ENCODE measurements at places on chromosomes 5 and 9.
A peak's percentile ranks its signal among the peaks of the same experiment; 100 is the strongest.

DNA sequence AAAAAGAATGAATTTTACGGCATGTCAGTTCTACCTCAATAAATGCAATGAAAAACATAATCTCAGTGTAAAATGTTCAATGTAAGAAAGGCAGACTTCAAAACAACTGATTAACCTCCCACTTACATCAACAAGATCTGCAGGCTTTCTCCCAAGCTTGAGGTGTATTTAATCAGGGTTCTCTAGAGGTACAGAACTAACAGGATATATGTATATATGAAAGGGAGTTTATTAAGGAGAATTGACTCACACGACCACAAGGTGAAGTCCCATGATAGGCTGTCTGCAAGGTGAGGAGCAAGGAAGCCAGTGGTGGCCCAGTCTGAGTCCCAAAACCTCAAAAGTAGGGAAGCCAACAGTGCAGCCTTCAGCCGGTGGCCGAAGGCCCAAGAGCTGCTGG lies 35.9 kb downstream of the MARCHF3 start:
- no peak for DNase-seq

GRCh38 chr5:56158331-56158960 lies 74.7 kb downstream of the ANKRD55 start:
- DNase-seq: no peak

DNA sequence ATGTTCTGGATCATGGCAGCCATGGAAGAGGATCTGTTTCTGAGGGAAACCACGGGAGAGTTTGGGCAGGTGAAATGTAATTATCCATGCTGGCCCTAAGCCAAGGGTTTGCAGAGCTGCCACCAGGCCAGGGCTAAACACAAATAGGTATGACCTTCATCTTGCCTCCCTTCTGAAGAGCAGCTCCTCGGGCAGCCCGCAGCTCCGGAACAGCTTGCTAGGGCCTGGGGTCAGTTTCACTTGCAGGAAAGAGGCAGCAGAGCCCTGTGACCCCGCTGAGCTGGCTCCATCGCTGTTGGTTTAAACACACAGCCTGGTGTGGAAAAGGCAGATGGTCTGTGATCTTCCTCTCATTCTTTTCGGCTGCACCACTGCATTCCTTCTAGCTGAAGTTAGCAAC lies 141.4 kb downstream of the TMEM38B start:
- peak; percentile 6 for DNase-seq

DNA sequence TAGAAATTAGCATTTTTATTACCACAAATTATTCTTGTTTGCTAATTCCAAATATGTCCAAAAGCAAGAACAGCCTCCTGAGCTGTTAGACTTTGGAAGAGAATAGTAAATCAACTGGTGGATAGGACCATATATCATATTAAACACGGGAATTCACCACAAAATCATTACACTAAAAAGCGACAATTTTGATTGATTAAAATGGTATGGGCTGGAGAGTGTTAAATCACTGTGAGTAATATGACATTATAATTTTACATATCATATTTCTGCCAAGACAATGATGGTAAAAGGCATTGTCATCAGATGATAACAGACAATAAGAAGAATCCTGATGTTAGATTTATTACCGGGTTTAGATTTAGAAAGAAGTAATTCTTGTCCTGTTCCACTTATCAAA lies 107.2 kb upstream of the ARRDC3 start:
- DNase-seq: no peak

- DNase-seq: no peak
These were observed 23.7 kb downstream of the IDNK start for GRCh38 chr9:83646500-83647239.

DNA sequence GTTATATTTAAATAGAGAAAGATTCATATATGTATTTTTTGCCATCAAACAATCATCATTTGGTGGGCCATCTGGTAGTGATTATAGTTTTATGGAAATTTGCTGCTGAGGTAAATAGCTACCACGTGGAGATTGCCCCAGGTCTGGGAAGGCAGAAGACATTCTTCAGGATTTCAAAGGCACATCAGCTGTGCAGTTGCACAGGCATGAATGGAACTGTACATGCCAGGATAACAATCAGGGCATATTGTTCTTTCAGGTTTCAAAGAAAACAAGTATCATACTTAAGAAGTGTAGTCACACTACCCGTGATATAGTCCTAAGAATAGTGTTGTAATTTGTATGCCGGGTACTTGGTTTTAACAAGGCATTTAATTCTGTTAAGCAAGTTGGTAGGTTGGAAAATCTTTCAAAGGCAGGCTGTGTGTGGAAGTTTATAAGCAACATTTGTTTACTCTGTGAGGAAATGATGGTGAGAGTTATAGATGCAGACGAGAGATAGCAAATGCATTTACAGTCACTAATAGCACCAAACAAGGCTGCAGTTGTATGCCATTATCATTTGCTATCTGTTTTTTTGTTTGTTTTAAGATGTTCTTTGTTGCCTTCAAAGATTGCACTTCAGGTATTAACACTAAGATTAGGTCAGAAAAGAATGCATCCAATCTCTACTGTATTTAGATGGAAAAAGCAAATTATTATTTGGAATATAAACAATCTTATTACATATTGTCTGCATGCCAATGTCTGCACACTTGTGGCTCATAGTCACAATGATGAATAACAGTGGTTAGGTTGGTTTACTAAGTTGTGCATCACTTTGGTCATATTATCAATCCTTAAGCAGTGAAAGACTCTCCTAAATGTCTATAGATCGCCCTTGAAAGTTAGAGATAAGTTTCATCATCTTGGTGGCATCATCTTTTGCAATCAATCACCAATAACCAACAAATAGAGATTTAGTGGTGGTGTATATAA lies 55.3 kb downstream of the RPS23 start:
- peak; percentile 69 for DNase-seq

GRCh38 chr5:108084105-108084504 lies 297.8 kb downstream of the FBXL17 start:
- DNase-seq: no peak

GRCh38 chr9:97567894-97568202 lies 65.3 kb downstream of the TSTD2 start:
- peak; percentile 36 for DNase-seq

- no peak for DNase-seq
These were observed 3.1 kb upstream of the UNC13B start for GRCh38 chr9:35158501-35159280.

GRCh38 chr5:62354028-62354874 lies 48.2 kb downstream of the KIF2A start:
- DNase-seq: peak; percentile 46

DNA sequence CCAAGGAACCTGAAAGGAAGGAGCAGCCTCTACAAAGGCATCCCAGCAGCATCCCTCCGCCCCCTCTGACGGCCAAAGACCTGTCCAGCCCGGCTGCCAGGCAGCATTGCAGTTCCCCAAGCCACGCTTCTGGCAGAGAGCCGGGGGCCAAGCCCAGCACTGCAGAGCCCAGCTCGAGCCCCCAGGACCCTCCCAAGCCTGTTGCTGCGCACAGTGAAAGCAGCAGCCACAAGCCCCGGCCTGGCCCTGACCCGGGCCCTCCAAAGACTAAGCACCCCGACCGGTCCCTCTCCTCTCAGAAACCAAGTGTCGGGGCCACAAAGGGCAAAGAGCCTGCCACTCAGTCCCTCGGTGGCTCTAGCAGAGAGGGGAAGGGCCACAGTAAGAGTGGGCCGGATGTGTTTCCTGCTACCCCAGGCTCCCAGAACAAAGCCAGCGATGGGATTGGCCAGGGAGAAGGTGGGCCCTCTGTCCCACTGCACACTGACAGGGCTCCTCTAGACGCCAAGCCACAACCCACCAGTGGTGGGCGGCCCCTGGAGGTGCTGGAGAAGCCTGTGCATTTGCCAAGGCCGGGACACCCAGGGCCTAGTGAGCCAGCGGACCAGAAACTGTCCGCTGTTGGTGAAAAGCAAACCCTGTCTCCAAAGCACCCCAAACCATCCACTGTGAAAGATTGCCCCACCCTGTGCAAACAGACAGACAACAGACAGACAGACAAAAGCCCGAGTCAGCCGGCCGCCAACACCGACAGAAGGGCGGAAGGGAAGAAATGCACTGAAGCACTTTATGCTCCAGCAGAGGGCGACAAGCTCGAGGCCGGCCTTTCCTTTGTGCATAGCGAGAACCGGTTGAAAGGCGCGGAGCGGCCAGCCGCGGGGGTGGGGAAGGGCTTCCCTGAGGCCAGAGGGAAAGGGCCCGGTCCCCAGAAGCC lies 30.8 kb downstream of the CD180 start:
- DNase-seq: peak; percentile 87

DNA sequence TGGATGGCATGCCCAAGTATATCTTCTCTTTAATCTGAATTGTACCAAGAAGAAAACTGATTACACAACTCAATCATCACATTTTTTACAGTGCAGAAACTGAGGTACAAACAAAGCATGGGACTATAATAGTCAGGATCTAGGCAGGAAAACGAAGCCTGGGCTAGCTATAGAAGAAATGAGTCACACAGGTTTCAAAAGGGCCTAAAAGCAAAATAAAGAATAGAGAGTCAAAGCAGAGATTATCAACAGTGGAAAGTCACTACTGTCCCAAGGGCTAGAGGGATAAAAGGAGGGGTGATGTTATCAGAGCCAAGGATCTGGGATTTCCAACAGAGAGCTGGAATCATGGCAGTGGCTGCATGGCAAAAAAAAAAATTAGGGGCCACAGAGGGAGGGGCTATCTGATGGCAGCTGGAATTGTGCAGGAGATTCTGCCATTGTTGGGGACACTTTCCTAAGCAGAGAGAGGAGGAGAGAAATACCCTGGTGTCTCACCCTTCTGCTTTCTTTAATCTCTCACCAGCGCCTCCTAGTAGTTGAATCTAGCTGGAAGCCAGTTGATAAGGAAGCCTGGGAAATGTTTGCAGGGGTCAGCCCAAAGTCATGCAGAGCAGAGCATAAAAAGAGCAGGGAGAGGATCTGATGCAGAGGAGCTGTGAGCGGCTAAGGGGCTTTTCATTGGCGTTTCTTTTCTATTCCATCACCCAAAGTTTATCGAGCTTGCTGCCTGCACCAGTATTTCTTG lies 343.2 kb downstream of the ACTL7B start:
- no peak for DNase-seq

DNA sequence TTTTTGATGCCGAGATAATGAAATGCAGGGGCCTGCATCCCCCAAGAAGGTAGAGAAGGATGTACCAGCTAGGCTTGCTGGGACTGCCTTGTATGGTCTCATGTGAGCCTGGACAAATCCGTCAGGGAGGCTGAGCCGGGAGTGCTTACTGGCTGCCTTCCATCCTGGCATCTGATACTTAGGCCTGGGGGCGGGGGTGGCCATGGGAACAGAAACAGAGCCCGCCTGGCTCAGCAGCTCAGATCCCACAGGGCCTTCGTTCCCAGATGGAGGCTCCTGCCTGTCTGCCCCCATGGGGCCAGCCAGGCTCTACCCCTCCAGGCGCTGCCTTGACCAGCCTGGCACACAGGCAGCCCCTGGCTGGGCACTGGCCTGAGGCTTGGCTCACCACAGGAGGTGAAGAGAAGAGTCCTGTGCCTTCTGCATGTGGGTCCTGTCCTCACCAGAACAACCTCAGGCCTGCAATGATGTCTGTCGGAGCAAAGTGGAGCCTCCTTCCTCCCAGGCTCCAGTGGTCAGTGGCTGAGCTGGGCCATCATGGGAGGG lies 10.5 kb upstream of the SPATA31E1 start:
- no peak for DNase-seq

- no peak for DNase-seq
These were observed 133.7 kb downstream of the WNK2 start for GRCh38 chr9:93317495-93318094.

DNA sequence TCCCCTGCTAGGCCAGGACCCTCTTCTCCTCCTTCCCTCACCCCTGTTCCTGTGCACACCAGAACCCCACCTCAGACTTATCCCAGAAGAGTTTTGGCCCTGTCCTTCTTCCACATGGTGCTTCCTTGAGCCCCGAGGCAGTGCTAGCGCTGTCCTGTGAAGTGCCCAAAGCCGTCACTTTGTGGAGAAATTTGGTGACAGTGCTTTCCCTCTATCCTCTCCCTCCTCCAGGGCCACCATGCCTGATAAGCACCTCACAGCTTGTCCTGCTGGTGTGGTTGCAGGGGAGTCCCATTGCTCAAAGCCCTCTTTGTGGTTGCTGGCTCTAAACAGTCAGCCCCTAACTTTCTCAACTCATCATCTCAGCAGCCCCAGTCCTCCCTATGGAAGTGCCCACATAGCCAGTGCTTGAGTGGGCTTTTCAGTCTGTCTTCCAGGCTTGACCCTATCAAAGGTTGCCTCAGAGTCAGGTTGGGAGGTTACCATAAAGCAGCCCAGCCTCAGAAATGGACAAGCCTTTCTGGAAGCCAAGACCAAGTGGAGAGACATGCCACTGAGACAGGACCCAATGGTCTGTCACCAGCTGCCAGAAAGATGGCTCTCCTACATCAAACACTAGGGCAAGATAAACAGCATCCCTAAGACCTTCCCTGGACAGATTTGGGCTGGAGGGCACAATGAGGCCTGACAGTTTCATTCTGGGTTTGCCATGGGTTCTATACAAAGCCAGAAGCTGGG lies 18.0 kb downstream of the IGIP start:
- no peak for DNase-seq

- no peak for DNase-seq
These were observed 115.0 kb upstream of the CACNA1B start for GRCh38 chr9:137762414-137763061.

GRCh38 chr5:141570655-141571054 lies 48.1 kb downstream of the DIAPH1 start:
- no peak for DNase-seq

DNA sequence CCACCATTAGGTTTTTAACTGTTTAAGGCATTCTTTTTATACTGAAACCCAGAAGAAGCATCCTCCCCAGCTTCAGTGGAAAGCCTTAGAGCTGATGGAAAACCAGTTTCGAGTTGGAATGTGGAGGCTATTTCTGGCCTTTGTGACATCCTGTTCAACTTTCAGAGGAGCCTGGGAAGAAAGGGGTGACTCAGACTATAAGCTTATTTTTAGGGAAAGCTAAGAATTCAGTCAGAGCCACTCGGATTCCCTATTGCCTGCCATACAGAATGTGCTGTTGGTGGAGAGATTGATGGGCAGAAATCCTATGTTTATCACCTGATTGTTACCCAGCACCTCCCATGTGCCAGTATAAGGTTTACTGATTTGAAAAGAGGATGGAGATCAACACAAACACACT lies 19.8 kb downstream of the PALM2AKAP2 start:
- DNase-seq: no peak

GRCh38 chr9:112013266-112013665 lies 116.7 kb downstream of the UGCG start:
- no peak for DNase-seq

- no peak for DNase-seq
These were observed 7.9 kb upstream of the RAI14 start for GRCh38 chr5:34648039-34648839.

GRCh38 chr9:70534471-70534870 lies 120.0 kb upstream of the KLF9 start:
- DNase-seq: no peak

DNA sequence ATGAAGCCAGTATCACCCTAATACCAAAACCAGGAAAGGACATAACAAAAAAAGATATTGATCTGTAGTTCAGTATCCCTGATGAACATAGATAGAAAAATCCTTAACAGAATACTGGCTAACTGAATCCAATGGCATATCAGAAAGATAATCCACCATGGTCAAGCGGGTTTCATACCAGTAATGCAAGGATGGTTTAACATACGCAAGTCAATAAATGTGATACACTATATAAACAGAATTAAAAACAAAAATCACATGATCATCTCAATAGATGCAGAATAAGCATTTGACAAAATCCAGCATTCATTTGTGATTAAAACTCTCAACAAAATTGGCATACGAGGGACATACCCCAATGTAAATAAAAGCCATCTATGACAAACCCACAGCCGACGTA lies 110.9 kb downstream of the AOPEP start:
- DNase-seq: no peak
